ENCODE measurements at places on chromosomes 5 and 9.

DNA sequence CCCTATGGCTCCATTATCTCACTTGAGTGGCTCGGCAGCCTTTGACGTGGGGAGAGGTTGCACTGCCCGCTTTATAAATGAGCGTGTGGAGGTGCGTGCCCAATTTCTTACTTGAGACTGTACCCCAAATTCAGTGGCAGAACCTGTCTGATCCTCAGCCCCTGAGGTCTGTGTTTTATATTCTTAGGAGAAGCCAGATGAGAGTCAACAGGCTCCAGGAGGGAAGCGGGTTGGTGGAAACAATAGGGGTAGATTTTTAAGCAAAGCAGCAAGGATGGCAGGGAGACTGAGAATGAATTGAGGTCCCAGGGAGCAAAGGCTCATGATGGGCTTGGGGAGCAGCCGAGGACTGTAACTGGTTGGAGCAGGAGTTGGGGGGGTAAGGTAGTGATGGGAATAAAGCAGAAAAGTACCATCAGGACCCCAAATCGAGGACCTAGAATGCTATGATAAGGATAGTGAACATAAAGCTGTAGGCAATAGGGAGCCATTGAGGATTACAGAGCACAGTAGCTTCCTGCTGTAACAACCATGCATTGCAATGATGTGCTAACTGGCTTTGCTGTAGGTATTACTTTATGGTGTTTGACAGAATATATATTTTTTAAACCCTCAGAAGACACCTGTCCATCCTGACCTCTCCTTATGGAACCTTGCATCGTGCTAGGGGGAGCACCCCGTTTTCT, 43.1 kb upstream of the DAB2IP start:
- no peak for DNase-seq

DNA sequence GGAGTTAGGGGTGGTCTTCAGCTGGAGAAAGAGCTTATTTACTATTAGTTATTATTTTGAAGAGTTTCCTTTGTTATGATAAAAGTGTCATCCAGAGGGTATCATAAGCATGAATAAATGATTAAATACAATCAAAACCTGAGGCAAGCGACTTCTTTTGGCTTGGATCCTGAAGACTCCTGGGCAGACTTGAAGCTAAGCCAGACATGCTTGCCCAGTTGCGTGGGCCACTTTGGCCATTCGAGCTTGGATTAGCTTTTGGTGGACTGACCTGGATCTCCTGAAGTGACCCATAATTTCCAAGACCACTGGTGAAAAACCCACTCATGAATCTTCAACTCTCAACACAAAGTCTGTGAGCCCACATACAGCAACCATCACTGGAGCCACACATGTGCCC, 335.8 kb downstream of the NR2F1-AS1 start:
- DNase-seq, result no peak

- DNase-seq, result no peak
Measured at GRCh38 chr5:14173377-14174229, 30.5 kb downstream of the TRIO start.

DNA sequence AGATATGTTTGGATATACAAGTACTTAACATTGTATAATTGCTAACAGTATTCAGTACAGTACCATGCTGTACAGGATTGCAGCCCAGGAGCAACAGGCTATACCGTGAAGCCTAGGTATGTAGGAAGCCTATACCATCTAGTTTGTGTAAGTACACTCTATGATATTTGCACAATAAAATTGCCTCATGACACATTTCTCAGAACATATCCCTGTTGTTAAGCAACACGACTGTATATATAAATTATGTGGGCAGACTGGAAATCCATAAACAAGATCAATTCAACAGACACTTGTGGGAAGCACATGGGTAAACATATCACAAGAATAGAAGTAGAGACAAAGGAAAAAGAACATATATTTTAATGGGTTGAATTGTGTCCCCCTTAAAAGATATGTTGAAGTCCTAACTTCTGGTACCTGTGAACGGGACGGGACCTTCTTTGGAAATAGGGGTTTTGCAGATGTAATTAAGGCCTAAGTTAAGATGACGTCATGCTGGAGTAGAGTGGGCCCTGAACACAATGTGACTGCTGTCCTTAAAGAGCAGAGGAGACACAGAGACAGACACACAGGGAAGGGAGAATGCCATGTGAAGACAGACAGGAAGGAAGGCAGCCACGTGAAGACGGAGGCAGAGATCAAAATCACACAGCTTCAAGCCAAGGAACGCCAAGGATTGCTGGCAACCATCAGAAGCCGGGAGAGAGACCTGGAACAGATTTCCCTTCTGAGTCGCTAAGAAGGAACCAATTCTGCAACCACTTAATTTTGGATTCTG, 76.3 kb downstream of the SCAI start:
- no peak for DNase-seq

DNA sequence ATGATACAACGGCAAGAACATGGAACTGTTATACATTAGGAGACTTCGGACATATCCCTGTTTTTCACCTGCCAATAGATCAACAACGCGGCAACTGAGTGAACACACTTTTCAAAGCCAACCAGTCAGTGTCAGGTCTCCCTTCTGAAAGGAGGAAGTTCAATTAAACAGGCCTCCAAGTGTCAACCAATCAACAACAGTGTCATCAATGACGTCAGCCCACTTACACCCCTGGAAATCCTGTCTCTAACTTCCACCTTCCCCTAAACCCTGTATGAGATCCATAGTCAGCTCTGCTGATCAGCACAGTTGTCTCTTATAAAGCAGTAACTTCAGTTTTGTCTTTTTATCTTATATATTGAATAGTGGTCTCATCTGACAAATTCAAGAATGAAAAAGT, 36.6 kb downstream of the DMRT3 start:
- no peak for DNase-seq

DNA sequence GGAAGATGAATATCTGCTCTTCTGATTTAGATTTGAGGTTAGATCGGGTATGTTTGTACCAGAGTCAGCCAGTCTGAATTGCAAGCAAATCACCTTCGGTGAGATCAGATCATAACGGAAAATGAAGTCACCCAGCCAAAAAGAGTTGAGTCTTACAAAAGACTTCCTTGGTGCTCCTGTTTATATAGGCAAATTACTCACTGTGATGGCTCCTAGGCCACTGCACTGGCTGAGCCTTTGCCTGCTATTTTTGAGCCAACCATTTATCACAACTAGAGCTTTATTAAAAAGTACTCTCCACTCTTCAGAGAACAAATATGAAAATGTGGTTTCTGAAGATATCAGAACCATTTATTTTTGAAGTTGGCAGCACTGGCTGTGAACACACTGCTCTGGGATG, 277.7 kb upstream of the PCSK5 start:
- no peak for DNase-seq

DNA sequence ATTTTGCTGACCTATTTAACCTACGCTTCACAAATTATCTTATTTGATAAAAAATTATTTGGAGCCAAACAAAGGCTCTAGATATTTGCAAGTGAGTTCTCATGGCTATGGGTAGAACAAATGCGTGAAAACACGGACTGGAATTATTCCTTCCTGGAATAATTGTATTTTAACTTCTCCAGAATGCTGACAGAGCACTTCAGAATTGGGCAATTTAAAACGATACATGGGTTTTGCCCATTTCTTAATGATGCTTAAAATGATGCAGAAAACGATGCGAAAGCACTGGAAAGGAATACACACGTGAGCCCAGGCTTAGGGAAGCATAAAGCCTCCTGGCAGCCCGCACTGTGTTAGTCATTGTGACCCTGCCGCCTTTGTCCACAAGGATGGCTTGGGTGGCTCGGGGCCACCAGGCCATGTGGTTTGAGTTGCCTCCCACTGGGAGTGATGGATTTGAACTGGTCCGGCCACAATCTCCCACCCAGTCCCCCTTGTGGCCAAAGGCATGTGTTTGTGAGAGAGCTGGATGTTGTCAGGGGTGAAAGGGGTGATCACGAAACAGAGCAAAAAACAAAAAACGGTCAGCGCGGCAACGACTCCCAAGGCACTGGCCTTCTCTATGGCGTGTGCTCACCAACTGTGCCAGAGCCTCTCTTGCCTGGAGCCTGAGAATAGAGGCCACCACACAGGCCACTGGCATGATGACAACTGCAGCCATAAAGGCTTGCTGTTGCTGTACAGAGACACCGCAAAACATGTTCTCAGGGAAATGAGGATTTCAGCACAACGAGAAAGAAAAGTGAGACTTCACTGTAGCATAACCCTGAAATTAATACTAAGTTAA, 234.2 kb upstream of the ADAMTS16 start:
- no peak for DNase-seq

All from activated CD8-positive, alpha-beta memory T cell treated with anti-CD3 and anti-CD28 coated beads for 48 hours (primary cell).